Osteocyte (in vitro differentiated cells): ENCODE measurements at places on chromosomes 1 and 21. TPM values are rescaled to one million over a fixed set of nuclear protein-coding genes. Genes with fewer than 3 reads are reported as not detected.

DNA sequence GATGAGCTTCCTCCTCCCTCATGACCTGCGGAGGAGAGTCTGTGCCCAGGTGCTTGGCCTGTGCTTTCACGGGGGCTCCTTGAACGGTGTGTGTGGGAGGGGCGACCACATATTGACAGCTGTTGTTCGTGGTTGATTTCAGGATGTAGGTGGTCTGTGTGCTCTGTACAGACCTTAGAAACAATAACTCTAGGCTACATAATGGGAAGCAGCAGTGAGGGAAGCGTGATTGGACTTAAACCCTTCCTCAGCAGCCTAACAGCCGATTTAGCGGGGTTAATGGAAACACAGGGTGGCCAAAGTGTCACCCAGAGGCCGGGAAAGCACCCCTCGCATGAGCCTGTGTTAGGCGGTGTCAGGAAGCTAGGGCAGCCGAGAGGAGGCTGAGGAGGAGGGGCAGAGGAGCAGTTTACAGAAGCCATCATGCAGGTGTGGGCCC, 56.0 kb downstream of the TBCE start:
- DNase-seq: no peak
- no peaks in the 10 kb centered on the region for H3K27me3 ChIP-seq
- H3K4me1 ChIP-seq: peaks cover 3% of the 10 kb centered on the region

- DNase-seq: no peak
- no peak overlapping the region for H3K4me3 ChIP-seq
- H3K36me3 ChIP-seq: peaks cover 34% of the 10 kb centered on the region
- H3K27ac ChIP-seq: no peak overlapping the region
- H3K27me3 ChIP-seq: no peaks in the 10 kb centered on the region
Observed at GRCh38 chr1:54384471-54384870, 21.7 kb downstream of the SSBP3 start.

DNA sequence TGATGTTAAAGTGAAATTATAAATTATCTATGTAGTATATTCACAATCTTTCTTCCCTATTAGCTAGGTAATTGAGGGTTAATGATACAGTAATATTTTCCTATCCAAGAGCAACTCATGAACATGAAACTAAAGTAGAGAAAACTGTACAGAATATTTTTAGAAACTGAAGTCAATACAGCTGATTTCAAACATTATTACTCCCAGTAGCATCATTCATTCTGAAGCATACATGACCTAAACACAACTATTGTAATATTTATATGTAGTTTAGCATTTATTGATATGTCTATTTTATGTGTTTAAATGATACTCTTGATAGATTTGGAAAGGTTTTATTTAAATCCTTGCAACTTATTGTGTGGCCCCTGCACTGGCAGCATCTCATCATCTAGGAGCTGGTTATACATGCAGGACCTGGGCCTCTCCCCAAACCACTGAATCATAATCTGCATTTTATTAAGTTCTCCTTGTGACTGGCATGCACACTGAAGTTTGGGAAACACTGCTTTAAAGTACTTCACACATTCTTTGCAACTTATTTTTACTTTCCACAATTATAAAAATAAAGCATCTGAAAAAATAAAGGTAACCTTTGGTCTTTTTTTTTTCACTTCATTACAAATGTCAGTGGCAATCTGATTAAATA, 199.9 kb downstream of the LRRC40 start:
- H3K4me3 ChIP-seq: no peak overlapping the region
- H3K36me3 ChIP-seq: no peaks in the 10 kb centered on the region
- no peaks in the 10 kb centered on the region for H3K27me3 ChIP-seq
- DNase-seq: no peak
- H3K27ac ChIP-seq: no peak overlapping the region
- no peaks in the 10 kb centered on the region for H3K4me1 ChIP-seq

DPYD gene
- 42.8 and 44.0 TPM in 2 replicates for total RNA-seq

TFF3 gene
- 46.1 and 50.3 TPM in 2 replicates for total RNA-seq

WDR64 gene
- total RNA-seq: not detected in 2 replicates
